Left hindlimb (tissue), 1 donor: ENCODE measurements at places on chromosomes 7 and 10.

DNA sequence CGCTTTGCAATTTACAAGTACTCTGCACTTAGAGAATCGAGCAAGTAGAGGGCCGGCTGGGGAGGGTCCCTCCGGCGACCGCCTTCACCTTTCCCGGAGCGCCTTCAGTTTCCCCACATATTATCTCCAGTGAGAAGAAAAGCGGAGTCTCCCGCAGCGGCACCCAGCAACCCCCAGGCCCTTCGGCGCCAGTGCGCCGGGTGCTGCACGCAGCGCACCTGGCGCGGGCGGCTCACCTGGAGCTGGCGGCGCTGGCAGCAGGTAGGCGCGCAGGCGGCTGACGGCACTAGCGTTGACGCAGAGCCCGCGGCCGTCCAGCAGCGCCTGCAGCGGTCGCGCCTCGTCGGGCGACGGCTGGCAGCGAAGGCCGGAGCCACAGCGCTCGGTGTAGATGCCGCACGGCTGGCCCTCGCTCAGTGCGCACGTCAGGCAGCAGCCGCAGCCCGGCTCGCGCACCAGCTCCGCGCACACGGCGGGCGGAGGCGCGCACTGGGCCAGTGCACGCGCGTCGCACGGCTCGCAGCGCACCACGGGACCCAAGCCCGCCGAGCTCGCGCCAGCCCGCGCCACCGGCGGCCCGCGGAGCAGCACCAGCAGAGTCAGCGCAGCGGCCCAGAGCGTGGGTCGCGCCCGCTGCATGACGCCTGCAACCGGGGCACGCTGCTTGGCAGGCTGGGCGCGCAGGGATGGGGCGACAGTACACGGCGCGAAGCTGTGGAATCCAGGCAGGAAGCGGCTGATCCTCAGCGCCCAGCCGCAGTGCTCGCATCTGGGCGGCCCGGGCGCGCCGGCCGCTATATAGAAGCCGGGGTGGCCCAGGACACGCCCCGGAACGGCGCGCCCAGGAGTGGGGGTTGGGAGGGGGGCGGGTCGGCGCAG is at the start of gene IGFBP3:
Gene IGFBP3 (minus strand): TSS at position 771 of the 879 bp plus-strand sequence. CDS start 132 bp downstream, at position 639.
- DNase-seq, result peak; percentile 75

DNA sequence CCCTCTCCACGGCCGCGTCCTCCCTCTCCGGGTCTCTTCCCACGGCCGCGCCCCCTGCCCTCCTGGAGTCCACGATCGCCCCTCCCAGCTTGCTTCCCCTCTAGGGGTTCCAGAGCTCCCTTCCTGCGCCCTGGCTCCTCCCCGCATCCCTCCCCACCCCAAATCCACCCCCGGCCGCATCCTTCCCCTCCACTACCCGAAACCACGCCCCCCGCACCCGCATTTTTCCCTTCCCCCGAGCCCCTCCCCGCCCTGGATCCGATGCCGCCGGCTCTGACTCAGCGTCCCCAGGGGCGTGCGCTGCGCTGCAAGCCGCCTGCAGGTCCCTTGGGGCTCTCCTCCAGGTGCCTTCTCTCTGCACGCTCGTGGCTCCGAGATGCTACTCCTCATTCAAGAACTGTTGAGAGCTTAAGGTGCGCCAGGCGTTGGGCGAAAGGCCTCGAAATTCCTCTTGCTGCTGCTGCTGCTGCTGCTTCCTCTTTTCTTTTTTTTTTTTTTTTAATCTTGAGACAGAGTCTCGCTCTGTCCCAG is 372 bp upstream of the TMEM130 start:
- peak; percentile 63 for DNase-seq

DNA sequence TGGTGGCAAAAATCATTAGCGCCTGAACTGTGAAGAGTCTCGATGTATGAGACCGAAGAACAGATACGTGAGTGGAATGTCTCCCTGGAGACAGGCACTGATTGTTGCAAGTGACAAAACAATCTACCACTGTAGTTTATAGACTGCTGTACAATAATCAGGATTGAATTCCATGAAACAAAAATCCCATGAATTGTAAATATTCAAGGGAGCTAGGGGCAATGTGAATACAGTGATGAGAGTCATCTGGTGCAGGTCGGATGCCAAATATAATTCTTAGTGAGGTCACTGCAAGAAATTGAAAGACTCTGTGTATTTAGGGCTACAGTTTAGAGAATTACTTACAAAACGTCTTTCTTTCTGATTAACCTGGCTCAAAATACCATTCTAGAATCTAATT is 594.4 kb upstream of the VSTM2A start:
- no peak for DNase-seq

DNA sequence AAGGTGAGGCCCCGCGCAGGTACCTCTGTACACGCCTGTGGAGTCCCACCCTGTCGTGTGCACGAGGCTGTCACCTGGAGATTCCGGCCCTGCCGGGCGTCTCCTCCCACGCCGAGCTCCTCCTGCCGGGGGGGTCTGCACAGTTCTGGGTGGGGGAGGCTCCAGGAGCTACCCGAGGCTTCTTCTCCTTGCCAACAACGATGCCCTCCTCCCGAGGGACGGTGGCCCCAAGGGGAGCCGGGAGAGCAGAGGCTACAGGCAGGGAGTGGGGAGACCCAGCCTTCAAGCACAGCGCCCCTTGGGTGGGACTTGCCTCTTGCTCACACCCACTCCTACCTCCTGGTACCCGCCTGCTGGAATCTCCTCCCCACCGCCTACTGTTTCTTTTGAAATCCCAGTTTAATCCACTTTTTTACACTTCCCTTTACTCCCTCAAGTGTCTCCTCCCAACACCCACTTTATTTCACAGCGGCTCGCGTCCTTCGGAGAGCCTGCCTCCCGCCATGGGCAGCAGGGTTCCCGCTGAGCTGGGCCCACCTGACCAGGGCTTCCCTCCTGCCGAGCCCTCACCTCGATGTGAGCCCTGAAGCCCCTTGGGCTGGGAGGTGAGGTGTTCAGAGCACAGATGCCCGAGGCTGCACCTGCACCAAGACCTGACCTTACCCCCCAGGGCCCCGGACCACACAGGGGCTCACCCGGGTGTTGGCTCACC is 338.1 kb downstream of the DNAJB6 start:
- peak; percentile 23 for DNase-seq

DNA sequence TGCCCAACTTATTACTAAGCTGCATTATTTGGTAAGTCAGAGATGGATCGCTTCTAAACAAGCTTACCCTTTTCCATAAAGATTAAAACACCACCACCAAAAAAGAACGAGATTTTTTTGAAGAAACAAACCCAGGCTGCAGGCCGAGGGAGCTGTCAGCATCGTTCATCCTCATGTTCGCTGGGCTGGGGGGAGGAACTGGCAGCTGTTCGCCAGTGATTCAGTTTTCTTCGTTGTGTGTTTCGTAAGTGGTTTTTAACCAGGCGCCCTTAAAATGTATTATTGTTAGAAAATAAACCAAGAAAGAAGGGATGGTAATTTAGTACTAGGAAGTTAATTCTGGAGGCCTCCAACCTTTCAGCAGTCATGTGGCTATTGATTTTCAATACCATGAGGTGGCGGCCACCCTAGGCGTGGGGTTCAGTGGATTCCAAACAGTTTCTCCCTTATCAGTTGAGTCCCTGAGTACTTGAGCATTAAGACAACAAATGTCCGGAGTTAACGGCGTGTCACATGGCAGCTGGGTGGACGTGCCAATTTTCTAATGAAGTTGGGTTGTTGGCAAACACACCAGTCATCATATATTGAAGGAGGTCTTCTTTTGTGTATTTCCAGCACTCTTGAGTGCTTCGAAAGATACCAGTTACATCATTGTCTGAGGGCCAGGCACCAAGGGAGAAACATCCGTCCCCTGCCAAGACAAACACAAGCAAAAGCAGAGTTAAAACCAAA is 173.2 kb downstream of the EBF3 start:
- no peak for DNase-seq

- peak; percentile 13 for DNase-seq
These were observed 31.2 kb downstream of the TSPAN14 start for GRCh38 chr10:80485076-80485945.

- DNase-seq, result no peak
These were observed 21.8 kb upstream of the LRRD1 start for GRCh38 chr7:92200791-92201190.

DNA sequence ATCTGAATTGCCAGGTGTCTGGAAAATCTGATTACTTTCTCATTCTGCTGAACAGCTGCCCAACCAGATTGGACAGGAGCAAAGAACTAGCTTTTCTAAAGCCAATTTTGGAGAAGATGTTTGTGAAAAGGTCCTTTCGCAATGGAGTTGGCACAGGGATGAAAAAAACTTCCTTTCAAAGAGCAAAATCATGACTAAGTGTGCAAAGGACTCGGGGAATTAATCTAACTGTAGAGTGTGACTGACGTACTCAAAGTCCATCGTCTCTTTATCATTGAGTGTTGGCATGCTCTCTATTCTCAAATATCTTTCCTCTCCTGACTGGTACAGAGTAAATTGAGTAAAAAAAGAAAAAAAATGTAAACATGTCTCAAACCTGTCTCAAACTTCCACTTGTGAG is 3.3 kb downstream of the NPS start:
- no peak for DNase-seq

DNA sequence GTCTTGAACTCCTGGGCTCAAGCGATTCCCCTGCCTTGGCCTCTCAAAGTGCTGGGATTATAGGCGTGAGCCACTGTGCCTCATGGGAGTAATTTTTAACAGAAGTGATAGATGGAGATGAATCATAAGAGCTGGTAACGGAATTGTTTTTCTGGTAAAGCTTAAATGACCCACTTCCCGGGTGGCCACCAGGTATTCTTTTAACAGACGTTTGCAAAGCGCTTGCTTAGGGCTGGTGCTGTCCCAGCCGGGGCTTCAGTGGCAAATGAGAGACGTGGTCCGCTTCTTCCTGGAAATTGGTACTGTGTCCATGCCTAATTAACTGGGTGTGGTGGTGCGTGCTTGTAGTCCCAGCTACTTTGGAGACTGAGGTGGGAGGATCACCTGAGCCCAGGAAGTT is 23.5 kb downstream of the CAMK1D start:
- no peak for DNase-seq

DNA sequence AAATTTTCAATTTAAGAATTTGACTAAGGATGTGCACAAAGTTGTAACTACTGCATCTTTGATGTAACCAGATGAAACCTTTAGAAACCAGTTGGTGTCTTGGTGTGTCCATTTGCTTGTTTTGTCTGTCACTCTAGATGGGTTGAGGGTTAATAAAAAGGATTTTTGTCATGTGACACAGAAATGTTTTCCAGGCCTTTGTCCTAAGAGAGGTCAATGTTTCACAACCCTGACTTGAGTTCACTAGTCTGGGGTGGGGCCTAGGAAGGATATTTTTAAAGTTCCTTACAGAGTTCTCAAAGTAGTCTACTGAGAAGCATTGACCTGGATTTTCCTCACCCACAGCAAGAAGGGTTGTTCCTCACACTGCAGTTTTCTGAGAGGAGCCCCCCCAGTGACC is 90.3 kb downstream of the HERPUD2 start:
- no peak for DNase-seq

- DNase-seq, result no peak
These were observed 248.3 kb downstream of the EBF3 start for GRCh38 chr10:129715805-129716204.

GRCh38 chr7:154255324-154255723 is 203.1 kb downstream of the DPP6 start:
- DNase-seq, result no peak

GRCh38 chr10:33801705-33802104 is 467.2 kb upstream of the NRP1 start:
- no peak for DNase-seq

DNA sequence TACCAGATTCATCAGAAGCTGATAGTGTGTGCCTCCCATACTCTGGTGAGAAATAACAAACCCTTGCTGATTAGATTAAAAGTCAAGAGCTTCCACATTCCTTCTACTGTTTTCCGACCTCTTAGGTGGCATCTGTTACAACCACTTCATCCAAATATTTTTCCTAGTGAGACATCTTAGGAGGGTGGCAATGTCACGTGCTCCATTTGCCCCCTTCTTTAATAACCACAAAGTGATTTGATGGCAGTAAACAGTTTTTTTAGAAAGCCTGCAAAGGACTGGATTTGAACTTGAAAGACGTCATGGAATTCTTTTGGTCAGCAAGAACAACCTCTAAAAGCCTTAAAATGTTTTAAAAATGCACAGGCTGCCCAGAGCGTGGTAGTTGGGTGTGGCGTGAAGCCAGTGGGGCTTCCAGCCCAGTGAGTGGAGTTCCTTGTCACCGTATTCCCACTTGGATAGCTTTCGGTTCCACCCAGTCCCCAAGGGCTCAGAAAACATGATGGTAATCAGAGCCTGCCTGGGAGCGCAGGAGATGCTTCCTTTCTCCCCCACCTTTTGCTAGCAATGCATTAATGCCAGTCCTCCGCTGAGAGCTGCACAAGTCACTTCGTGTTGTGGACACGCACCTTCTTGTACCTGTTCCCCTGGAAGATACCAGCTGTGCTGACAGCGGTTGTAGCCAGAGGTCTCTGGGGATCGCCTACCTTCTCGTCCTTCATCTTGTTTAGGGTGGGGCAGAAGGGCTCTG is 256.4 kb downstream of the KIAA1217 start:
- peak; percentile 55 for DNase-seq

DNA sequence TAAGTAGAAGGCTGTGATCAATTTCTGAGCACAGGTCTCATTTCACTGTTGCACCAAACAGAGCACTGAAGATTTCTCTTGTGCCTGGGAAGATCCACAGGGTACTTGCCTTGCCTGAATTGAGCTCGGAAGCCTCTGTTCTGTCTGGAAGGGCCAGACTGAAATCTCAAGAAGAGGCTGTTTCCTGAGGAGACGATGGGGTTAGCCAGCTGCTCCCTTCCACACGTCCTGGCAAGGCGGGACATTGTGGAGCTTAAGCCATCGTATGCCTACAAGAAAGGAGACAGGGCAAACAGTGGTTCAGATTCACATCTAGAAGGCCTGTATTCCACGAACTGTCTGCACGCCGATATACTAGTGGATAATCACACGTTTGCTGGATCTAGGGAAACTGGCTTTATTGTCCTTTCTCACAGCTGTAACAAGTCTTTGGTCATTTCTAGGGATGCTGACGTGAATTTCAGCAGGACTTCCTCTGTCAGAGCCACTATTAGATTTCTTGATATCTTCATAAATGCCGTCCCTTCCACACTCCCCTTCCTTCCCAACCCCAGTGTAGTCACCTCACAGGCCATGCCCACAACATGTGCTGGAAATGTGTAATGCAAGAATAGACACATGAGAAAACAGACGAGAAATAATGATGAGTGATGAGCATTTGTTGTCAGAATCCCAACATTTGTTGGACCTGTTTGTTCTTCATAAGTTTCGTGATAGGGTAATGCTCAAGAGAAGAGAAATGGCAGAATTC is 137.2 kb upstream of the RSU1 start:
- DNase-seq, result no peak

DNA sequence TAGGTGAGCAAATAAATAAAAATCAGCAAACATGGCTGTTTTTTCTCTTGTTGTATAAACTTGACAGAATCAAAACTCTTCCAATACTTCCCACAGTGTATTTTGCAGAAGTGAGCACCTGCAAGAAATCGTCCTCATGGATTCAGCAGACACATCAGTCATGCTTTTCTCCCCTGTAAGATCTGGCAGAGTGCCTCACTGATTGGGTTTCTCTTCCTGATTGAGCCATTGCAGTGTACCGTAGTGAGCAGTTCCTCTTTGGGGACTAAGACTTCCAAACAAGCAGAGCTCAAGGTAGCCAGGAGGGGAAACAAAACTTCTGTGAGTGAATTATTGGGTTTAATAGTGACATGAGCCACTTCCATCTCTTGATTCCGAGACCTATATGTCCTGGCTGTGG is 2.2 kb upstream of the CCDC3 start:
- DNase-seq, result no peak

GRCh38 chr10:13087986-13088618 is 11.9 kb upstream of the OPTN start:
- DNase-seq, result no peak
